ENCODE measurements at places on chromosomes 2 and 18.

DNA sequence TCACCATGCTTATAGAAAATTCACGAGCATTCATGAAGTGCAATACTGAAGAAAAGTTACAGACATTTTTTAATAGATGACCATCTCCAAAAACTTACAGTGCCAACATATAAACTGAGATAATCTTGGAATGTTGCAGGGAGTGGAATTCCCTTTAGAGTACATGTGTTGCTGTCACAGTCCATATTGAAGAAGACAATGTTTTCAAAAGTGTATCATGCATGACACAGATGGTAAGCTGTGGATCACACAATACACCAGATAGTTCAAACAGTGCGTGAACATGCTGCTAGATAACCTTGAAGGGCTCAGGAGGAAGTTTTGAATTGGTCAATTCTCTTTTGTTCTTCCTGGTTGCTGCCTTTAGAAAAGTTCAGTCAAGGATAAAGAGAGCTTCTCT is 1644.3 kb upstream of the NXPH2 start:
- no peak for DNase-seq

DNA sequence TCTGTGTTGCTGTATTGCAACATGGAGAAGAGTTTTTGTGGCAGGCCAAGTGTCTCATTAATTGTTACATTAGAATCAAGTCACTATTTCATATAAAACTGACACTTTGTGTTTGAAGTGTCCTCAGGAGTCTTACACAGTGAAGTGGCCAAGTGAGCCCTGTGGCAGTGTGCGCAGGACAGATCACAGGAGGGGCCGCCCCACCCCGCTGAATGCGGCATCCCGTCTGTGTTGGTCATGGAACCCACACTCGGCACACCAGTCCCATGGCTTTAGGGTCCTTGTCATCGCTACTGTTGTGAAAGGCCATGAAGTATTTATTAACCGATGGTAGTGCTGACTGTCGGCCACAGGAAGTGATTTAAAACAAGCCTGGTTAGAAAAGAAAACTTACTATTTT is 144.7 kb upstream of the NFATC1 start:
- DNase-seq: no peak

DNA sequence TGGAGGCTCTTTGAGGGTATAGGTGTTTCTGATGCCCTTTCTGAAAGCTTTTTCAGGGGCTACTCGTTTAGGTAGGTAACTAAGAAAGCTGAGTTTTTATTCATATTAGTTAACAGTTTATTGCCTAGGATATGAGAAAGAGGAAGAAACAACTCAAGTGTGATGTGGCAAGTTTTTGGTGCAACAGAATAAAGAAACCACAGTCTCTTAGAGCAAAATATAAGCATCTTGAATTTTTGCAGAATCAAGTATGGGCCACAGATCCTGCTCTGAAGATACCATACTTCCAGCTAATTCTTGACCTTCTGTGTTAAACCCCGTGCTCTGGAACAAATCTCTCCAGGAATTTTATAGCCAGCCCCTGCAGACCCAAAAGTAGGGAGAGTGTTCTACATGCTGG is 147.7 kb upstream of the SLC1A4 start:
- no peak for DNase-seq

DNA sequence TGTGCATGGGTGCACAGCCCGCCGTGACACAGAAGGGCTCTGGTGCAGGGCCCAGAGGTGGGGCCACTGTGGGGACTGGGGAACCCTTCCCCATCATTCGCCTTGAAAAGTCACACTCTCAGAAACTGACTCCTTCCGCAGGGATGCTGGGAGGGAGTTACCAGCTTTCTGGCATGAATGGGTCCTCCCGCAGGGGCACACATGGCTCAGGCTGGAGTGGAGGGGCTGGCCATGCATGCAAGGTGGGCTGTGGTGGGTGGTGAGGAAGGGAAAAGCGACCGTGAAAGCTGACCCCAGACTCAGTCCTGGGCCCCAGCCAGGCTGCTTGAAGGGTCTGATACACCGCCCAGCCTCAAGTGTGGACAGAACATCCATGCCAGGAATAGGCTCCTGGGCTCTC is 201.1 kb downstream of the TNS1 start:
- DNase-seq: no peak

DNA sequence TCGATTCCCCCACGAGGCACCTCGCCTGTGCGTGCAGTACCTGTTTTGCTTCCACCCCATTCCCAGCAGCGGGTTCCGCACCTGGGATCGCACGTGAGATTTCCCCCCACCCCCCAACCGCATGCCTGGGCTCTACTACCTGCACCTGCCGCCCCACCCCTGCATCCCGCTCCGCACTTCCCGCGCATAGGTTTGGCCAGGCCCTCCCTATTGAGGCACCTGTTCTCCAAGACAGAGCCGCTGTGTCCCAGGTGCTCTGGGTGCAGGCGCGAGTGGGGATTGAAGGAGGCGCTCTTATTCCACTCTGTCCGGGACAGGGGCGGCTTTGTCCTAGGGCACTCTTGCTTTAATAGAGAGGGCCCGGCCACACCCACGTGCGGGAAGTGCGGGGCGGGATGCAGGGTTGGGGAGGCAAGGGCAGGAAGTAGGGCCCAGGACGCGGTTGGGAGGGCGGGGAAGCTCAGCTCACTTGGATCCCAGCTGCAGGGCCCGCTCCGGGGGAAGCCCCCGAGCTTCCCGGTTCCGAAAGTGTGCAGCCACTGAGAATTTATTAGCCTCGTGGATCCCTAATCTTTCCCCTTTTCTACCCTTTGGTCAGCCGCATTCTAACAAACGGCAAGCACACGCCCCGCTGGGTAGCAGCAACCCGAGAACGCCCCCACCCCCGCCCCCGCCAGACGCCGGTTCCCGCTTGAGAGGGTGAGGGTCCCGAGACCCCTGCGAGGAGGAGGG is 670 bp upstream of the MOCOS start:
- DNase-seq: no peak

- DNase-seq: no peak
Observed at GRCh38 chr2:226600184-226600583, 199.4 kb downstream of the IRS1 start.

DNA sequence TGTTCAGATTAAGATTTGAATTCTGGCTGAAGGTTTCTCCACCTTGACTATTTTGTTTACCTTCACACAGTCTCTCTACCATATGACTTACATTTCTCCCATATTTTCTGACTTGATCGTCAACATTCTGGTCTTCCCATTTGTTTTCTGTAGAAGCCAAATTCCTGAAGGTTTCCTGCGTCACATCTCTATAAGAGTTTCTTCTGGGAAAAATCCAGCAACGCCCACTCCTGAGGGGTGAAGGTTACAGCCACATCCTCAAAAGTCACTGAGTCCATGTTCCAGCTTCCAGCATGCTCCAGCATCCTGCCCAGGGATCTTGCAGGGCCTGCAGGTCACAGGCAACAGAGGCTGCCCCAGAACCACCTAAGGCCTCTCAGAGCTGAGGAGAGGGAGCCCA is 47.5 kb downstream of the NBEAL1 start:
- DNase-seq: no peak

DNA sequence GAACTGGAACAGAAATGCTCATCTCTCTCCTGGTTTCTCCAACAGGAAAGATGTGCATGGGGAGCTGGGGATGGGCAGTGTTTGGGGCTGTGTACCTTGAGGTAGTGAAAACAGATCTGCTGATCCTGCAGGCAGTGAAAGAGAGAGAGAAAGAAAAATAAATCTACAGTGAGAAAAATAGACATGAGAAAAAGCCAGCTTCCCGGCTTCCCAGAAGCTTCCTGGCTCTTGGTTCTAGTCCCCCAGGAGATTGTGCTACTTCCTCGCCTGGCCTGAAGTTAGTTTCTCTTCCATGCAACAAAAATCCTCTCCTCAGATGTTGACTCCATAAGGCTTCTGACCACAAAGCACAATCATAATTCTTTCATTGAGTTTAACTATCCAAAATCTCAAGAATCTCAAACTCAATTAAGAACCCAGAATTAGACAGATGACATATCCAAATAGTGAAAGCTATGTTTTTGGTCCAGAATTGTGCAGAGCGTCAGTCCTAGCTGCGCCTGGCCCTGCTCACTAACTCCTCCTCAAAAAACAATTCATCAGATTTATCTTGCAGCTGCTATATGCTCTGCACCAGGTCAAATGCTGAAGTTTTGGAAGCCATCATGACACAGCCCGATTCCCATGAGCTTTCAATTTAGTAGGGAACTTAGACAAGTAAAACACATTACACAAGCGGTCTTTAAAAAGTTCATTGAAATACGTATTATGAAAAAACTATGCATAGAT is 20.1 kb upstream of the NAB1 start:
- DNase-seq: no peak

DNA sequence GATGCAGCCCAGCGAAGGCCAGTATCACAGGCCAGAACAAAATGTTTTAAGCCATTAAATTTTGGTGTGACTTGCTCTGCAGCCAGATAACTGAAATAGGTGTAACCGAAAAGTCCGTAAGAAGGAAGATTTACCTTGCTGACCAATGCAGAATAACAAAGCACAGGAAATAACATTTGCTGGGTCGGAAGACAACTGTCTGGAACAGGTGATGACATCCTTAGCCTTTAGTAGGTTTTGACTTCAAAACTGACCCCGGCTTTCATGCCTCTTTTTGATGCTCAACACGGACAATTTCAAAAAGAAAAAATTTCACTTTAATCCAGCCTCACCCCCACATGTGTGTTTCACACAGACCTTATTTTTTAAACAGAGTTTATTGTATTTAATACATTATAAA is 93.7 kb downstream of the KCTD1 start:
- DNase-seq: no peak

DNA sequence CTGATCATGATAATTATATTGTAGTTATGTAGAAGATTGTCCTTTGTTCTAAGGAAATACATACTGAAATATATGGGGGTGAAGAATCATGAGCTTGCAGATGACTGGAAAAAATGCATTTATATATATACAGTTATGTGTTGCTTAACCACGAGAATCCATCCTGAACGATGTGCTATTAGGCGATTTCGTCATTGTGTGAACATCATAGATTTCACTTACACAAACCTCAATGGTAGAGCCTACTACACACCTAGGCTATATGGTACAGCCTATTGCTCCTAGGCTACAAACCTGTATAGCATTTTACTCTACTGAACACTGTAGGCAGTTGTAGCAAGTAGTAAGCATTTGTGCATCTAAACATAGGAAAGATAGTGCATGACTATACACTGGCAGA is 2.6 kb upstream of the ACAA2 start:
- DNase-seq: no peak

DNA sequence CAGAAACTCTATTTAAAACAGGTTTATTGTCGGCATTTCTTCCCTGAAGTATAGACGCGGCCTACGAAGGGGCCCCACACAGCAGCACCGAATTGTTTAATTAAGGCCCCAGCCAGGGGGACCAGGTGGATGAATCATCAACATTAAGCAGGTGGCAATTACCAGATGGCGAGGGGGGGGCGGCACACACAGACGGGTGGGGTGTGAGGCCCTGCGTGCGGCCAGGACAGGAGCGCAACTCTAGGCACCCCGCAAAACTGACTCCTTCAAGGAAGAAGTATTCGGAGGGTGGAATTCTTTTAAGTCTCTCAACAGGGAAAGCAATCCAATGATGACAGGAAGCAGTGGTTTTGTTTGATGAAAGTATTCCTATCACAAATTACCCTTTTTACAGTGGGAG is 830.4 kb downstream of the GALR1 start:
- no peak for DNase-seq

- no peak for DNase-seq
Observed at GRCh38 chr2:176466918-176467452, 197.7 kb downstream of the MTX2 start.

- DNase-seq: no peak
Observed at GRCh38 chr2:200203381-200203827, 103.1 kb upstream of the SPATS2L start.

DNA sequence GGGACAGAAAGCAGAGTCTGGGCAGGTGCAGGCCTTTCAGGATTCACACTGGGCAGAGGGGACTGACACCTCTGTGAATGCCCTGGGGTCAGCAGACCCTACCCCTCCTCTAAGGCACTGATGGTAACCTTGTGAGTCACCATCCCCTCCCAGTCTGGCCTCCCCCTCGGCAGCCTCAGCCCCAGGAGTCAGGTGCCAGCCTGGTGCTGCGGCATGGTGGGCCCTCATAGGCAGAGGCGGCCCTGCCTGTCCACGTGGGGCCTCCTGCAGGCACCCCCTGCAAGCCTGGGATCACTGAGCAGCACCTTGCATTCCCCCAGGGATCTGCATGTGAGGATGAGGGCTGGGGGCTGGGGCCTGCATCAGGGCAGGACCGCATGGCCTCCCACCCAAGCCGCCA is 4.8 kb upstream of the GPR17 start:
- DNase-seq: no peak

DNA sequence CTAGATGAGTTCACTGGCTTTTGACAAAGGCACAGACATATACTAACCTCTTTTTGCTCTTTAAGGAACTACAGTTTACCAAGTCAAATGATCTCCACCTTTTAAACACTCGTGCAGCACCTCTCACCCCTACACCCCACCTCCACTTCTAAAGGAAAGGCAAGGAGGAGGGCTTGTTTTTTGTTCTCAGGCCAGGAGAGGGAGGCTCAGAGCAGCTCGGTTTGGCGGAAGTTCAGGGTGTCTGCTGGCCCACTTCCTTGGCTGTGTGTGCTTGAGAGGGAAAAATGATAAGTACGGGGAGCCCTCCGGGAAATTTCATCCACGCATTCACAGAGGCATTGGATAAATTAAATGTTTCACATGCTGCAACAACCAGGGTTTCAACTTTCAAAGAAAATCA is 667.9 kb downstream of the BCL11A start:
- no peak for DNase-seq

DNA sequence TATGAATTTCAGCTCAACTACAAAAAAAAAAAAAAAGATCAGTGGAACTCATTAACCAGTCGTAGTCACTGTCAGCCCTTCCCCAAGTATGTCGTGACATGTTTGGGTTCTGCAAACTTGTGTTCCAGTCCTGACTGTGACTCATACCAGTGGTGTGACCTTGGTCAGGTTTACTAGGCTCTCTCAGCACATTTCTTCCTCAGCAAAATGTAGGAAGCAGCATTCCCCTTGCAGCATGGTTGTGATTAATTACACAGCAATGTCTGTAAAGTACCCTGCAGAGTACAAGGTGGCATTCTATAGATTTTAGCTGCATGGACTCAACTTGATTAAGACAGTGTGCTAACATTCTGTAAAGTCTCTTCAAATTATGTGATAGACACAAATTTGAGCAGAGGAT is 156.9 kb downstream of the LAMA1 start:
- DNase-seq: no peak

Data from activated CD4-positive, alpha-beta T cell treated with anti-CD3 and anti-CD28 coated beads, Interleukin-2, Interleukin-6, amounts not matched to agents 100 ng/mL and 50 ng/mL, durations not matched to agents 16 hours and 8 hours (primary cell).